ENCODE measurements at places on chromosomes 7 and 10. TPM values are rescaled to one million over a fixed set of nuclear protein-coding genes. Genes with fewer than 3 reads are reported as not detected.
A peak's percentile ranks its signal among the peaks of the same experiment; 100 is the strongest.

- H3K36me3 ChIP-seq = no peaks in the 10 kb centered on the region
- H3K27me3 ChIP-seq = peaks cover 4% of the 10 kb centered on the region
- H3K4me3 ChIP-seq = no peak overlapping the region
- DNase-seq = no peak
- no peaks in the 10 kb centered on the region for H3K4me1 ChIP-seq
Measured at GRCh38 chr7:30206942-30207341, 72.2 kb downstream of the MTURN start.

GRCh38 chr7:157280216-157280841, 56.5 kb upstream of the DNAJB6 start:
- DNase-seq = no peak
- peaks cover 21% of the 10 kb centered on the region for H3K4me1 ChIP-seq
- no peak overlapping the region for H3K27ac ChIP-seq
- H3K27me3 ChIP-seq = peaks cover 5% of the 10 kb centered on the region
- peak overlapping the region; percentile 48 for H3K4me3 ChIP-seq

DNA sequence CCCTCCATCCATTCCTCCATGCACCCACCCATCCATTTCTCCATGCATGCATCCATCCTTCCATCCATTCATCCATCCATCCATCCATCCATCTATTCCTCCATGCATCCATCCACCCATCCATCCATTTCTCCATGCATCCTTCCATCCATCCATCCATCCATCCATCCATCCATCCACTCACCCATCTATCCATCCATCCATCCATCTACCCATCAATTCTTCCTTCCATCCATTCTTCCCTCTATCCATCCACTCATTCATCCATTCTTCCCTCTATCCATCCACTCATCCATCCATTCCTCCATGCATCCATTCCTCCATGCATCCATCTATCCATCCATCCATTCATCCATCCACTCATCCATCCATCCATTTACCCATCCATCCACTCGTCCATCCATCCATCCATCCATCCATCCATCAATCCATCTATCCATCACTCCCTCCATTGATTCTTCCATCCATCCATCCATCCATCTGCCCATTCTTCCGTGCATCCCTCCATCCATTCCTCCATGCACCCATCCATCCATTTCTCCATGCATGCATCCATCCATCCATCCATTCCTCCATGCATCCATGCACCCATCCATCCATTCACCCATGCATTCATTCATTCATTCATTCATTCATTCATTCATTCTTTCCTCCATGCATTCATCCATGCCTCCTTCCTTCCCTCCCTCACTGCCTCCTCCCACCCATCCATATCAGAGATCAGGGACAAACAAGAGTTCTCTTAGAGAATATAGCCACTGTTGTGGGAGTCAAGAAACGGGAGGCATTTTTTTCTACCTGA, 22.2 kb downstream of the ELN start:
- no peak overlapping the region for H3K27ac ChIP-seq
- H3K4me3 ChIP-seq = no peak overlapping the region
- H3K4me1 ChIP-seq = peaks cover 6% of the 10 kb centered on the region
- H3K27me3 ChIP-seq = peaks cover 5% of the 10 kb centered on the region
- no peaks in the 10 kb centered on the region for H3K36me3 ChIP-seq

DNA sequence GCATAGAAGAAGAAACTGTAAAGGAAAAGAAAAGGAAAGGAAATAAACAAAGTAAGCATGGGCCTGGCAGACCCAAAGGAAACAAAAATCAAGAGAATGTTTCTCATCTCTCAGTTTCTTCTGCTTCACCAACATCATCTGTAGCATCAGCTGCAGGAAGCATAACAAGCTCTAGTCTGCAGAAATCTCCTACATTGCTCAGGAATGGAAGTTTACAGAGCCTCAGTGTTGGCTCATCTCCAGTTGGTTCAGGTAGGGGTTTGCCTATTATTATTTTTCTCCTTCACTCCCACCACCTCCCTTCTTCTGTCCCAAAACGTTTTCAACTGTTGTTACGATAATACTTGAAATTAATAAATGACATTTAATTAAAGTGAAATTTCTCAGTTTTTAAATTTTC, 139.6 kb downstream of the MLLT10 start:
- no peak overlapping the region for H3K27ac ChIP-seq
- peaks cover 2% of the 10 kb centered on the region for H3K4me1 ChIP-seq
- no peak overlapping the region for H3K4me3 ChIP-seq
- no peaks in the 10 kb centered on the region for H3K36me3 ChIP-seq
- DNase-seq = no peak

- peaks cover 24% of the 10 kb centered on the region for H3K4me1 ChIP-seq
- H3K27me3 ChIP-seq = peaks cover 29% of the 10 kb centered on the region
- DNase-seq = no peak
- H3K36me3 ChIP-seq = no peaks in the 10 kb centered on the region
- no peak overlapping the region for H3K4me3 ChIP-seq
- no peak overlapping the region for H3K27ac ChIP-seq
Measured at GRCh38 chr10:110651044-110651958, 7.2 kb downstream of the RBM20 start.

GRCh38 chr10:124106241-124106879, 13.0 kb upstream of the CHST15 start:
- no peaks in the 10 kb centered on the region for H3K36me3 ChIP-seq
- H3K4me3 ChIP-seq = no peak overlapping the region
- H3K4me1 ChIP-seq = no peaks in the 10 kb centered on the region
- no peak for DNase-seq
- no peak overlapping the region for H3K27ac ChIP-seq
- H3K27me3 ChIP-seq = peaks cover 16% of the 10 kb centered on the region

DNA sequence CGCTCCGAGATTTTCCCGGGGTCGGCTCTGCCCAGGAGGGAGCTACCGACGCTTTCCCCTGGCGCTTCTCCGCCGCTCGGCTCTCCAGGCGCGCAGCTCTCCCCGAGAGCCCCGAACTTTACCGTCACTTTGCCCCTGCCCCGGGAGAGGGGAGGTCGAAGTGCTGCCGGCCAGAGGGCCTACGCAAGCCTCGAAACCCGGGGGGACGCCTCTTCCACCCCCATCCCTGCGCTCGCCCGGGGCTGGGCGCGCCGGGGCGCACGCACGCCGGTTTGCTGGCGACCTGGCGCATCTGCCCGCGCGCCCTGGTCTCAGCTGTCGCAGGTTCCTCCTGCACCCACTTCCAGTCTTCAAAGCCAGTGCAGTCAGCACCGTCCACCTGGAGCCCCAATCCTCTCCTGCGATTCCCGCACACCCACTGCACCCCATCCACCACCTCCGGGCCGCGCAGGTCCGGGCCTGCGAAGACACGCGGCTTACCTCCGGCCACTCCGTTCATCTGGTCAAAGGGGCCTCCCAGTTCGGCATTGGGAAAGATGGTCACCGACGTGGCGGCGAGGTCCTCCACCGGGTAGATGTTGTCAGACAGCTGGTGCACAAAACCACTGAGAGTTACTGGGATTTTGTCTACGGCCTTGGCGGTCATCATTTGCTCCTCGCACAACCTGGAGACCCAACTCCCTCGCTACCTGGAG, 638 bp downstream of the EGR2 start:
- H3K36me3 ChIP-seq = no peaks in the 10 kb centered on the region
- peak overlapping the region; percentile 100 for H3K4me3 ChIP-seq
- DNase-seq = peak; percentile 34
- H3K27me3 ChIP-seq = peaks cover 21% of the 10 kb centered on the region

DNA sequence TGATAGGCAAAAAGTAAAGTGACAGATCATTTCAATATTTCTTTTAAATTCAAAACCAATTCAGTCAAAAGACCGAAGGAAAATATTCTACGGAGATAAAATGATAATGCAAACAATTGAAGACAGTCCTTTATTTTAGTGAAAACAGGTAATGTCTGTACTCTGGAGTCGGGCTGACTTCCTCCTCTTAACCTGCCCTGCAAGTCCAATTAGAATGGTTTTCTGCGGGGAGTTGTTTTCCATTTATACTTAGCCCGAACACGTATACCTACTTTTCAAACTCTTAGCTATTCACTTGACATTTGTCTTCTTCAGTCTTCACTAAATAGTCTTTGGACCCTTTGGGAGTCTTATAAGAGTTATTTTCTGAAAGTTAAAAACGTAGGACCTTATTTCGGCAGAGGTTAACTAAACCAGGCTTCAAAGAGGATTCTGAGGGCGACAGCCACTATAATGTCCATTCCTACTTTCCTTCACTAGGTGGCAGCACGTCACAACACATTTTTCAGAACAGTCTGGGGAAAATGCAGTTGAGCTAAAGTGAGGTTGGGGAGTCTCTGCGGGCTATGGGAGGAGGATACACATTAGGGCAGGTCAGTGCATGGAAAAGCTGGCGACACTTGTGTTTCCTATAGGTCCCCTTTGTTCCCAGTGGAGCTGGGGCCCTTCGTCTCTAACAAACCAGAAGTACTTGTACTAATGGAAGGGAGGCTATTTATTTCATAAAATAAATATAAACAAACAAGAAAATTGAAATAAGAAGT, 472.0 kb downstream of the KCNMA1 start:
- no peaks in the 10 kb centered on the region for H3K36me3 ChIP-seq
- H3K27me3 ChIP-seq = peaks cover 16% of the 10 kb centered on the region
- H3K27ac ChIP-seq = no peak overlapping the region

DNA sequence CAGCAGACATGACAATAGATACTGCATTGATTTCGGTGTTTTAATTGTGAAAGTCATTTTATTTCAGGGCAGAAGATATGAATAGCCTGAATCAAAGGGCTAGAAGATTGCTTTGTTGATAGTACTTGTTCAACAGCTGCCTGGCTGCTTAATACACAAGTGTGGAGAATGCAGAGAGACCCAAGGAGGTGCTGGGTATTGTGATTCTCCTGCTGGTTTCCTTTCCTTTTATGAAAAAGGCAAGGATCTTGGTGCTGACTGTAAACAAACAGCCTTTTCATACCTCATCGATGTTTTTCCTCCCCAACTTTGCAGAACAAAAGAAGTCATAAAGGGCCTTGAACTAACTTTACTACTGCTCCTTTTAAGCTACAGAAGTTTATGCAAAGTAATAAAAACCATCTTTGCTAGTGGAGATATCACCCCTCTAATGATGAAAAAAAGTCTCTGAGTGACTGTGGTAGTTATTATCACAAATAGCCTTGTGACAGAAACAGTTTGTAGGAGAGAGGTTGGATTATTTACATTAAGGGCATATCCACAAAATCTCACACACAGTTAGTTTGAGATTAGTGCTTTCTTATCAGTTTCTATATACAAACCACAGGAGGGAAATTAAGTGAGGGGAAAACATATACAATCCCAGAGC, 800.0 kb downstream of the LRMDA start:
- DNase-seq = no peak
- H3K4me1 ChIP-seq = no peaks in the 10 kb centered on the region
- no peaks in the 10 kb centered on the region for H3K36me3 ChIP-seq
- no peak overlapping the region for H3K27ac ChIP-seq
- no peak overlapping the region for H3K4me3 ChIP-seq
- H3K27me3 ChIP-seq = no peaks in the 10 kb centered on the region

DNA sequence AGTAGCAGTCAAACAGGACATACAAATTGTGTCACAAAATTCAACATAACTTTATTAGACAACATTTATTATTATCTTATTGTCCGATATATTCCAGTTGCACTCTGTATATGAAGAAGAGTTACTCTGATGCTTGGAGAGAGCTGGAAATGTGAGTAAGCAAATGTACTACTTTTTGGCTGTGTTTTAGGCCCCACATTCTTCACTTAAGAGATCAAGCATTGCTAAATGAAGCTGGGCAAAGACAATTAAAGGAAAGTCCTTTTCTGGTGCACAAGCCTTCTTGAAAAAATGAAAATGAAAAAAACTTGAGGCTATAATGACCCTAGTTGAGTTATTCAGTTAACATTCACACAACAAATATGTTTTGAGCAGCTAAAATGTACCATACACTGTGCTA, 26.1 kb downstream of the MYPN start:
- H3K27me3 ChIP-seq = peaks cover 4% of the 10 kb centered on the region
- H3K4me3 ChIP-seq = no peak overlapping the region
- no peak for DNase-seq

- DNase-seq = no peak
- H3K27me3 ChIP-seq = peaks cover 14% of the 10 kb centered on the region
- H3K36me3 ChIP-seq = no peaks in the 10 kb centered on the region
- H3K4me1 ChIP-seq = no peaks in the 10 kb centered on the region
- H3K27ac ChIP-seq = no peak overlapping the region
Measured at GRCh38 chr7:51186531-51186930, 130.1 kb downstream of the COBL start.

DNA sequence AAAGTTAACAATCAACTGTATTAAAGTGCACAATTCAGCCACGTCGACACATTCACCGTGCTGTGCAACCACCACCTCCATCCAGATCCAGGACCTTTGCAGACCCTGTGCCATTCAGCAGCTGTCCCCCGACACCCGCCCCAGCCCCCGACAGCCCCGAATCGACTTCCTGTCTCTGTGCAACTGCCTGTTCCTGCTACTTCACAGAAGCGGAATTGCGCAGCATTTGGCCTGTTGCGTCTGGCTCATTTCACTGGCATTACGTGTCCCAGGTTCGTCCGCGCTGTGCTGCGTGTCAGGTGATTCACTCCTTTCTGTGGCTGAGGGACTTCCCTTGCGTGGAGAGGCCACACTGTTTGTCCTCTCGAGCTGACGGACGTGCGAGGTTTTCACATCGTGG, 33.2 kb upstream of the DNAAF5 start:
- H3K27me3 ChIP-seq = no peaks in the 10 kb centered on the region
- peaks cover 2% of the 10 kb centered on the region for H3K4me1 ChIP-seq
- H3K4me3 ChIP-seq = no peak overlapping the region
- DNase-seq = no peak
- peak overlapping the region; percentile 19 for H3K27ac ChIP-seq
- peaks cover 6% of the 10 kb centered on the region for H3K36me3 ChIP-seq

DNA sequence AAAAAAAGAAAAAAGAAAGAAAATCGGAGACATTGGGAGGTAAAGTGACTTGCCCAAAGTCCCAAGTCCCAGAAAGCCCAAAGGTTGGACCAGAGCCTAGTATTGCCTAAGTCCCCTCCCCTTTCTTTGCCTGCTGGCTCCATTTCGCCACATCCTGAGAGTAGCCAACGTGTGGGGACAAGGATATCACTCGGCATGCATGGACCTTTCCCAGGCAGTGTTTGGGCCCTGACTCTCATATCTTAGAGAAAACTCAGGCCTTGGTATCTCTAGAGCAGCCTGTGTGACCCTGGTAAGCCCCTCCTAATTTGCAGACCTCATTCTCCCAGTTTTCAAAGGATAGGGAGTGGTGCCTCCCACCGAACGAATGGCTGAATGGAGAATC, 294.2 kb upstream of the ZMIZ1 start:
- H3K27ac ChIP-seq = no peak overlapping the region
- no peaks in the 10 kb centered on the region for H3K27me3 ChIP-seq
- no peaks in the 10 kb centered on the region for H3K4me1 ChIP-seq

- no peak overlapping the region for H3K4me3 ChIP-seq
- peaks cover 16% of the 10 kb centered on the region for H3K4me1 ChIP-seq
- peaks cover 2% of the 10 kb centered on the region for H3K27me3 ChIP-seq
- DNase-seq = no peak
- H3K36me3 ChIP-seq = no peaks in the 10 kb centered on the region
- H3K27ac ChIP-seq = no peak overlapping the region
Measured at GRCh38 chr10:78947226-78947625, 121.5 kb upstream of the ZMIZ1 start.

Gene CTBP2
- 3.1 TPM for polyA plus RNA-seq

Gene TRAPPC14
- polyA plus RNA-seq = 2.1 TPM

Gene ANKRD30A
- not detected for polyA plus RNA-seq

Gene LGI1
- not detected for polyA plus RNA-seq

Gene CABCOCO1
- polyA plus RNA-seq = not detected

Gene HABP2
- polyA plus RNA-seq = not detected

Gene SPDYE8
- polyA plus RNA-seq = not detected

Gene GRID2IP
- not detected for polyA plus RNA-seq
